ENCODE measurements at places on chromosomes 2 and 18.

DNA sequence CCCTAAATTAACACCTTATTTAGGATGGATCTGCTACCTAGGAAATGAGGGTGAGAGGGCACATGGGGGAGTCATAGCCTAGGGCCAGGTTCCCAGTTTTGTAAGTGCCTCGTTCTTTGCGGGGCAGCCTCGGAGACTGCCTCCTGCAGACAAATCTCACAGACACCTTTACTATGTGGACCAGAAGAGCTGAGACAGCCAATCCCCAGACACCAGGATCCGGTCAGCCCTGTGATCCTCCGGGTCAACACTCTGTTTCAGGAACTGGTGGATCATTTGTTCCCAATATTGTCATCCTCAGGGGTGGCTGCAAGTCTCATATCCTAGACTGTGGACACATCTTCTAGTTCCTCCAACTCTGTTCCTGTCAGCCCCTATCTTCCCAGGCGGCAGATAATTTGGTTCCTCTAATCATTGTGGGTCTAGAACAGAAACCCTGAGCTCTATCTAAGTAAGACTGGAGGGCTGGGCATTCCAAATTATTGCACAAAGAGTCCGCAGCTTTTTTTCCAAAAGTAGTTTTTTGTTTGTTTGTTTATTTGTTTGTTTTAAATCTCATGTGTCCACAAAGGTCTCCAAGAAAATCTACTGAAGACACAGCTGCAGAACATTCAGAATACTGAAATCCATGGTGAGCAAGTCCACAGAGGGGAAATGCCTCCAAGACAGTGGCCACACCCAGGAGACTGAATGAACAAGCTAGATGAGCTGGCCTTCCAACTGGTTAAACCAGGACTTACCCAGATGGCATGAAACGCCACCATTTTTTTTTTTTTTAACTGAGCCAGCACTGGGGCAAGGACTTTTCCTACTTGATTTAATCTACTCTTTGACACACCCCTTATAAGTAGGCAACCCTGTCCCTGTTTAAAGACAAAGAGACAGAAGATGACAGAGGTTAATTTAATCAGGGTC, 6.2 kb upstream of the GDF7 start:
- no peak for DNase-seq

DNA sequence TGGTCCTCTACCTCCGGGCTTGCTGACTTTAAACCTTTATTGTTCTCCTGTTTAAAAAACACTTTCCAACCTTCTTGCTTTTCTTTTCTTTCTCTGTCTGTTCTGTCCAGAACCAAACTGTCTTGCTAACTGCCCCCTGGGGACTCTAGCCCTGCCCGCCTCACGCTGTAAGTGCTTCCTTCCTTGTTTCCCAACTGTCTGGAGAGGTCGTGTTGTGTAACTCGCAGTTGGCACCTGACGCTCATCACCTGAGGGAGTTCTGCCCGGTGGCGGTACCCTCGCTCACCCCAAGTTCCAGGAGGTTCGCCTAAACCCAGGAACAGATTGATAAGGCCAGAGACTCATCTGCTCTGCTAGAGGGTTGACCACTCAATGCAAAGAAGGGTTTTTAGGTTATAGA, 123.4 kb downstream of the MTCL1 start:
- DNase-seq = no peak

- no peak for DNase-seq
These were observed 1651.8 kb downstream of the DPP10 start for GRCh38 chr2:116094196-116094595.

DNA sequence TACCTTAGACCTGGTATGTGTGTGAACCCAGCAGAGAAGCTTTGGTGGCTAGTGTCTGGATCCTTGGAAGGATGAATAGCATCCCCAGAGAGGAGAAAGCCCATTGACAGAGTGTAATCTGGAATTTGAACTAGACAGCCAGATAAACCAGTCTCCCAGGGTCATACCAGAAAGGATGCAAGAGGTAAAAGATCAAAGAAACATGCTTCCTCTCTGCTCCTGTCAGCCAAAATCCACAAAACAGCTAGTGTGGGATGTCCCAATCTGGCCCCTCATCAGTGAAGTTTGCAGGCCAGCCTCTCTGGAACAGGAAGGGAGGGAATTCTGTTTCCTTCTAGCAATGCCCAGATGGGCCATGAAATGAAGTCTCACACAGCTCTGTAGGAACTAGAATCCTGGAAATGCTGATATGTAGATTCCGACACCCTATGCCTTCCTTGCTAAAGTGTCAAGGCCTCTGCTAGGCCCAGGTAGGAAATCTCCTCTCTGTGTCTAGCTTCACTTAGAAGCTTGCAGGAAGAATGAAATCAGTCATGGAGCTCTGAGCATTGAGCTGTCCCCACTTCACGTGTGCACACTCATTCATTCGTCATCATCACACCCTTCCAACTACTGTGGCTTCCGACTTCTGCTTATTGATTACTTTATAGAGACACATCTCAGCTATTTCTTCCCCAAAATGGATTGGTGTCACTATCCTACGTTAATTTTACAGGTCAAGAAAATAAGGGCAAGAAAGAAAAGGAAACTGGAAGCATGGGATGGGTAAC, 38.0 kb downstream of the EVA1A start:
- DNase-seq = no peak

GRCh38 chr18:28974504-28974903, 797.6 kb upstream of the CDH2 start:
- no peak for DNase-seq

- DNase-seq = no peak
These were observed 5.1 kb upstream of the PAX8 start for GRCh38 chr2:113283704-113284284.

- DNase-seq = no peak
These were observed 14.7 kb downstream of the MREG start for GRCh38 chr2:215998636-215999035.

- no peak for DNase-seq
These were observed 12.8 kb downstream of the ALPG start for GRCh38 chr2:232419245-232420072.

DNA sequence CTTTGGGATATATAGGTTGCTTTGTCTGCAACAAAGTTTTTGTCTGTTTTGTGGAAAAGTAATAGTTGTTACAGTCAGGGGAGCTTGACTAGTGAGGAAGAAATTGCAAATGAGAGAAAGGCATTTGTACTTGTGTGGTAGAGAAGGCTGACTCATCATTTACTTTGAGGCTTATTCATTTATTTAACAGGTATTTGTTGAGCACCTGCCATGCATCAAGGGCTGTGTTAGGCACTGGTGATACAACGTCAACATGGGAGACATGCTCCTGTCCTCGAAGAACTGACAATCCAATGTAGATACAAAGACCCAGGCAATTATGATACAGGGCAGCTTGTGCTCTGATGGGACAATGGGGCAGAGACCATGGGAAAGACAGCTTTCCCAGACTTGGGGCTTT, 79.5 kb downstream of the UPP2 start:
- DNase-seq = no peak

- DNase-seq = no peak
These were observed 65.3 kb downstream of the OLA1 start for GRCh38 chr2:174183076-174183475.

- no peak for DNase-seq
These were observed 183.2 kb downstream of the DLGAP1 start for GRCh38 chr18:4271952-4272351.

DNA sequence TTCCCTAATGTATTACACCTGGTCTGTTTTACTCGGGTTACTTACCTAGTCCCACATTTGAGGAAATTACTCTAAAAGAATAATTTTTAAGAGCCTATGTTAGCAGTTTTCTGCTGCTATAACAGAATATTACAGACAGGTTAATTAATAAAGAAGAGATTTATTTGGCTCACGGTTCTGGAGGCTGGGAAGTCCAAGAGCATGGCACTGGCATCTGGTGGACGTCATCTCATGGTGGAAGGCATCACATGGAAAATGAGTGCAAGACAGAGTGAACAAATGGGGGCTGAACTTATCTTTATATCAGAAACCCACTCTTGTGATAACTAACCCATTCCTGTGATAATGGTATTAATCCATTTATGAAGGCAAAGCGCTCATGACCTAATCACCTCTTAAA, 12.8 kb upstream of the GLS start:
- DNase-seq = no peak

- DNase-seq = no peak
These were observed 35.1 kb downstream of the CYBRD1 start for GRCh38 chr2:171557363-171557762.

DNA sequence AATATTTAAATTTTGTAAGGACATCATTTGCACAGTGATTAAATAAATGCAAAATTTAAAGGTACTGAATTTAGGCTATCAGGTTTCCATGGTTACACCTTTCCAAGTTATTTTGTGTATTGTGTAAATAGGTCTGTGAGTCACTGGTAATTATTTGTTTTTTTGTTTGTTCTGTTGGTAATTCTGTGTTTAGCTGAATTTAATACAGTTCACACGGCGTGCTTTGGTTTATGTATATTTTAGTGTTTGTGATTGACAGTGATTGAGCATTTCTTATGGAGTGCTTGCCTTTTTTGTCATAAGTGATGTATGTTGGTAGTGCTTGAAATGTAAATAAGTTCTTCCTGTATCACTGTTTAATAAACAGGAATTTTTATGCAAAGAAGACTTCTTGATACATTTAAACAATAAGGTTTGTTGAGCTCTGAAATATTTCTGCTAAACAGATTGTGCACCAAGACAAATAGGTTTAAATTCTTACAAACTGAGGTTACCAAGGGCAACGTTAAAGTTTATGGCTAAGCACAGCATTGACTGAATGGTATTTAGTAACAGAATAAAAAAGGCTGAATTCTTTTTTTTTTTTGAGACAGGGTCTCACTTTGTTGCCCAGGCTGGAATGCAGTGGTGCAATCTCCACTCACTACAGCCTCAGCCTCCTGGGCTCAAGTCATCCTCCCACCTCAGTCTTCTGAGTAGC, 38.3 kb upstream of the DLX1 start:
- DNase-seq = no peak

DNA sequence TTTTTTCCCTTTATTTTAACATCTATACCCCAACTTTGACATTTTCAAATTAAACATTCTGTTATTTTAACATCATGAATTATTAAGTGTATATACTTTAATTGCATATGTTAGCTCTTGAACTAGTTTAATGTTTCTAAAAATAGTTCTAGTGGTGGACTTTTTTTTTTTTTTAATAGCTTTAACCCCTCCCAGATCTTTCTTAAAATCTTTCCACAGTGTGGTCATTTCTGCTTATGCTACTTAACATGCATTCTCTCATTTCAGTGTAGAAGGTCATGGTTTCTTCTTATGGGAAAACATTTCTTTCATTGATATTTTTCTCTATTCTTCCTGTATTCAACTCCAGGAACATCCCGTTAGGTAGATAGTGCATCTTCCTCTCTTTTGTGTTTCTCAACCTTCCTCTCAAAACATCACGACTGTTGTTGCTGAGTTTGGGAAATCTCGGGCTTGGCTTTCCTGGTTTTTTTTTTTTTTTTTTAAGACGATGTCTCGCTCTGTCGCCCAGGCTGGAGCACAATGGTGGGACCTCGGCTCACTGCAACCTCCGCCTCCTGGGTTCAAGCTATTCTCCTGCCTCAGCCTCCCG, 849 bp upstream of the TMEM18 start:
- DNase-seq = no peak

DNA sequence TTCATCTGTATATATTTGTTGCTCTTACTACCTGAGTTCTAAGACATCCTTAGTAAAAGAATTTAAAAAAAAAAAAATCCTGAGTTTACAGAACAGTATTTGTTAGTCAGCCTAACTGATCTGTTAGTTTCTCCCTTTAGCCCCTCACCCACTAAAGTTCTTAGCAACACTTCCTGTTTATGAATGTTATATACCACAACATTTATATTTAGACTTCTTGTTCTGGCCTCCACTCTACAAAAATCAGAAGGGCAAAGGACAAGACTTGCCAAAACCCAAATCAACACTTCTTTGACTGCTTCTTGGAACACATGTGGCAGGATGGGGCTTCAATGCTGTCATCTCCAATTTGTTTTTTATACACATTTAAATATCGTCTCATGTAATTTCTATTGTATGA, 71.1 kb downstream of the MGAT5 start:
- DNase-seq = no peak

DNA sequence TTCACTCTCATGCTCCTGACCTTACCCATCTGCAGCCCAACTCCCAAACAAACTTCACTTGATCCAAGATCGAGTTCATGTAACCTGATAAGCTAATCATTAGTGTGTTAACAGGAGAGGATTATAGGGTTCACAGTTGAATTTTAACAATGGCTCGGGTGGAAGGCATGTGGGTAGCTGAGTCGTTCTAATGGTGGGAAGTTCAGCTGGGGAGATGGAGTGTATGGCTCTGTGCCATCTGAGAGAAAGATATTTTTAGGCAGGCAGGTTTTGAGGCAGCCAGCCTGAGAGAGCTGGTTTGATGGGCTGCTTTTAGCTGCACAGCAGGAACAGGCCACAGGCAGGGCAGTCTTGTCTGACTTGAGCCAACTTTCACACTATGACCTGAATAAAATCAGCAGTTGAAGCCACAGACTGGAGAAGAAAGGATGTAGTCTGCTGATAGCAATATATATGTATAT, 17.7 kb upstream of the NFE2L2 start:
- no peak for DNase-seq

DNA sequence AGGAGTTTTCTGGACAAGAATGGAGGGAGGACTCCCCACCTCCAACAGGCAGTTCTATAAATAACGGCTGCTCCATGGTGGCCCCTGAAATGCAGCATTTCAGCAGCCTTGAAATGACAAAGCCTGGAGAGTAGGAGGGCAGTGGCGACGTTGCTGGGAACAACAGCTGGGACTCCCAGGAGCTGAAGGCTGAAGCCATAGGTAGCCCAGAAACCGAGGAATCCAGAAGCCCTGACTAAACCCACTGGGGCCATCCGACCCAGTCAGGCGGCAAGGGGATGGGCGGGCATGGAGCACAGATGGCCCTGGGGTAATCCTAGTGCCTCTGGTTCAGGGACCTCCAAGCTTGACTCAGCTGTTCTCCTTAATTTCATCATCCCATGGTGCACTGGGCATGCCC, 9.0 kb downstream of the PRKAG3 start:
- DNase-seq = no peak

GRCh38 chr2:178265851-178266250, 71.5 kb downstream of the OSBPL6 start:
- DNase-seq = no peak

DNA sequence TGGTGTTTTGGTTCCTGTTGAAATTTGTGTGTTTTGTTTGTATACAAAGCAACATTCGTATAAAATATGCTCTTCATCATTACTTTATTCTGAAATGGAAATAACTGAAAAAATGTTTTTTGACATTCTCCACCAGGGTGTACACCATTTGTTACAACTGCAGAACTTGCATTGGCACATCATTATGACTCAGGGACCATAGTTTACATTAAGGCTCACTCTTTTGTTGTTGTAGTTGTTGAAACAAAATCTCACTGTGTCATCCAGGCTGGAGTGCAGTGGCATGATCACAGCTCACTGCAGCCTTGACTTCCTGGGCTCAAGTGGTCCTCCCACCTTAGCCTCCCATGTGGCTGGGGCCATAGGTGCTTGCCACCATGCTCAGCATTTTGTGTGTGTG, 676.6 kb downstream of the TDRD15 start:
- no peak for DNase-seq

All from activated CD8-positive, alpha-beta memory T cell treated with anti-CD3 and anti-CD28 coated beads, Interleukin-2, amount 50 U/mL, for 4 hours (primary cell).